ENCODE measurements at places on chromosomes 5 and 9.

GRCh38 chr9:114914139-114914538, 16.3 kb downstream of the TNFSF8 start:
- no peak for DNase-seq

- no peak for DNase-seq
Measured at GRCh38 chr5:73948720-73949119, 322.7 kb downstream of the ARHGEF28 start.

DNA sequence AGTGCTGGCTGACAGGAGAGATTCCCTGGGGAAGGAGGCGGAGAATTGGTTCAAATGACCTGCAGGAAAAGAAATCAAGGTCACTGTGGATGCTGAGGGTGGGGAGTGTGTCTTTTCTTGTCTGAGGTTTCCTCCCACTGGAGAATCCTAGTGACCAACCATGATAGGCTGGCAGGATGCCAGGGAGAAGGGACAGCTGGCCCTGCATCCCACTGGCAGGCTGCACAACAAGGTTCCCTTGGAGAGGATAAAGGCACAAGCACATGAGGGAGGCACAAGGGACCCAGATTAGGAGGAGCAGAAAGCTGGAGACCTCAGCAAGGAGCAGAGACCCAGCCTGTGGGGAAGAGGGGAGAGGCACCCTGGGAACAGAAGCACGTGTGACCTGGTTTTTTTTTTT, 11.4 kb upstream of the ZDHHC12 start:
- DNase-seq: no peak

DNA sequence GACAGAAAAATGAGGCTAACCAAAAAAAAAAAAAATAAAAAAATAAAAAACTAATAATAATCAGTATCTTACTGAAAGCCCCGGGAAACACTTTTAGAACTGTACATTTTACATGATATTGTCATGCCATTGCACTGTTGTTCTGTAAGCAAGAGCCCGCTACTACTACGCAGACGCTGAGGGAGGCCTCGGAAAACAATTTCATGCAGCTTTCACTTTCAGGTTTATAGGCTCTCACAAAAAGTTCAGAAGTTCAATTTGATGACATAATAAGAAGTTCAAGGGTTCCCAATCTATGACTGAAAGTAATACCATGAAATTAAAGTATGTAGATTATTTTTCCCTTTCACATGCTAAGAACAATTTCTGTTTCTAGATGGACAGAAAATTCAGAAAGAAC, 318.3 kb upstream of the ITGA1 start:
- DNase-seq: no peak

Data from erythroblast (primary cell).